ENCODE measurements at places on chromosomes 5 and 9.

DNA sequence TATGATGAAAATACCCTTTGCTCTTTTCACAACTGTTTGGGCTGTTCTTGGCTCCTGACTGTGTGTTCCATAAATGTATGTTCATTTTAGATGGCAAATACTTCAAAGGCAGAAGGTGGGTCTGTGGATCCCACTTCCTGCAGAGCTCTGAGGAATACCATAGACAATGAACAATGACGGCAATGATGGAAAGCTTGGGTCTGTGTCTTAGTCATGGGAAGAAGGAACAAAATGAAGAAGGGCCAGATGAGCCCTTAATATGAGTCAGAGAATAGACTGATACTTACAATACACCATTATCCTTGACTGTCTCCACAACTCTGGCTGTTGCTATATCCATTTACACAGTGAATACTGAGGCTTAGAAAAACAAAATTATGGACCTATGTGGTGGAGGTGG, 126.0 kb downstream of the SLIT3 start:
- DNase-seq = no peak

DNA sequence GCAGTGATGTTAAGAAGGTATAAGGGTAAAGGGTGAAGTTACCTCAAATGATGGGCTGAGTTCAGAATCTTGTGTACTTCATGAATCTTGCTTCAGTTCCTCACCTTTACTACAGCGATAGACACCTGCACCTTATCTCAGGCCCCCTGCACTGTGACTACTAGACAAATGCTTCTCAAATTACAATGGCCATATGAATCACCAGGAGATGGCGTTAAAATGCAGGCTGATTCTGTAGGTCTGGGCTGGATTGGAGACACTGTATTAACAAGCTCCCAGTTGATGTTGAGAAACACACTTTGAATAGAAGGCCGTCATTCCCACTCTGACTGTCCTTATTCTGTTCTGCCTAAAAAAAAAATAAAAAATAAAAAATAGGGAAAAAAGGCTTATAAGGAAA, 29.8 kb downstream of the TARS1 start:
- DNase-seq = peak; percentile 79

- DNase-seq = peak; percentile 50
Observed at GRCh38 chr5:158699298-158699880, 400.3 kb downstream of the EBF1 start.

- DNase-seq = no peak
Observed at GRCh38 chr9:13718539-13718938, 439.0 kb upstream of the MPDZ start.

DNA sequence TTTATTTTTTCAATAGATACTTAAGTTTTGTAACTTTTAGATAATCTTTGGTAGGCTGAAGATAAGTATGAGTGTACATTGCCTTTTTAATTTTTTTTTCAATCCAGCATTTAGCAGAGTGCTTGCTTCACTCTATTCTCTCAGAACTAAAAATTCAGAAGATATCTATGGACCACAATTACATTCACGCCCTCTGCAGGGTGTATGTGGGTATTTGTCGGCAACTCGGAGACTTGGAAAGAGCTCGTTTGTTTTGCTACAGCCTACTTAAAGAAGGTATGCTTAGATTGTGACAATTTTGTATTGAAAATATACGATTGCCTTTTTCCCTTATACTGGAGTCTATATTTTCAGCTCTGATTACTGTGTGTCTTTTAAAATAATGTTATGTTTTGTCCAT, 43.8 kb downstream of the ICE1 start:
- DNase-seq = no peak

DNA sequence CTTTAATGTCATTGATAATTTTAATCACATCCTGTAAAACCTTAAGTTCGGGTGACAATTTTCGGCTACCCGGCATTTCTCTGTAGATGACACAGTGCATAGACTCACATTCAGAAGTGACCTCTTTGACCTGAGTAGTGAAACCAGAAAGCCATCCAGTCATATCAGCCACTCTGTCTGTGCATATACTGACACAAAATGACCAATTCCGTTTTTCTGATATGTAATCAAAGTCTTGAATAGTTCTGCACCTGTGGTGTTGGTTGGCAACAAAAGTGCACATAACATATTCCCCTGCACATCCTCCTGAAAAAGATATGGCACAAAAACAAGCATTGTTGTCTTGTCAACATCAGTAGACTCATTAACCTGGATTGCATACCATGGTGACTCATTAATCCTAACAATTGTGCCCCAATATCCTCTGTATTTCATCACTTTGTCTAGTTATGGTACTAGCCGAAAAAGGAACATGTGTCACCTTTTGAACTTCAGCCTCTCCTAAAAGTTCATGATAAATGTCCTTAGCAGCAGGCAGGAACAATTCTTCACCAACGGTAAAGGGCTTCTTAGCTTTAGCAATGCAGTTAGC, 4.6 kb upstream of the HNRNPA0 start:
- no peak for DNase-seq

- no peak for DNase-seq
Observed at GRCh38 chr9:16575142-16575985, 295.1 kb downstream of the BNC2 start.

DNA sequence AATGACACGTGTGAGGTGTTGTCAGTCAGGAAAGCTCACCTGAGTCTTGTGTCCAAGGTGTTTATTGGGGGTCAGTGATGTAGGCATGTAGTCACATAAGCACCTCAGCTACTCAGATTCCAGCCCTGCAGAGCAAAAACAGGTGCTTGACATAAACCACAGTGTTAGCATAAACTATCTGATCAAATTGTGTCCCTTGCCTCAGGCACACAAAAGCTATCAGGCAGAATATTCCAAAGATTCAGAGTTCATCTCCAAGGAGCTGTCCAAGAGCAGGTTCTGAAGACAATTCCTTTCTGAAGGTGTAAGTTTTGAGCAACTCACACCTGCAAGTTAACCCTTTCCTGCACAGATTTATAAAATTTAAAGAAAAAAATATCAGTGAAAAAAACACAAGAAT, 102.2 kb upstream of the ITGA1 start:
- no peak for DNase-seq

DNA sequence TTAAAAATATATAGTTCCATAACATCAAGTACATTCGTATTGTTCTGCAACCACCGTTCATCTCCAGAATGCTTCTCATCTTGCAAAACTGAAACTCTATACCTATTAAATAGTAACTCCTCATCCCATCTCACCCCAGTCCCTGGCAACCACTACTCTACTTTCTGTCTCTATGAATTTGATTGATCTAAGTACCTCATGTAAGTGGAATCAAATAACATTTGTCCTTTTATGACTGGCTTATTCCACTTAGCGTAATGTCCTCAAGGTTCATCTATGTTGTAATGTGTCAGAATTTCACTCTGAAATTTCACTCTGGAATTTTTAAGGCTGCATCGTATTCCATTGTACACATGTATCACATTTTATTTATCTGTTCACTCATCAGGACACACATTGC, 132.1 kb upstream of the RUSC2 start:
- no peak for DNase-seq

DNA sequence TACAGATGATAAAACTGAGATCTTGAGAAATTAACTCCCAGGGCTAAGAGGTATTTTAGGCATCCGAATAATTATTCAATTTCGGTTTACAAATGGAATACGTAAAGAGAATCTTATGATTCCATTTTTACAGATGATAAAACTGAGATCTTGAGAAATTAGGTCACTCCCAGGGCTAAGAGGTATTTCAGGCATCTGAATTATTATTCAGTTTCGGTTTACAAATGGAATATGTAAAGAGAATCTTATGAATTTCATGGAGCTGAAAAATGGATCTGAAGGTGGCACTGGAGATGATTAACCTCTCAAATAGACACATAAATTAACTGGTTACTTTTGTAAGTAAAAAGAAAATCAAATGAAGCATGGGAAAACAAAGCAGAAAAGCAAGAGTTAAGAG, 44.2 kb downstream of the FGF1 start:
- peak; percentile 30 for DNase-seq

DNA sequence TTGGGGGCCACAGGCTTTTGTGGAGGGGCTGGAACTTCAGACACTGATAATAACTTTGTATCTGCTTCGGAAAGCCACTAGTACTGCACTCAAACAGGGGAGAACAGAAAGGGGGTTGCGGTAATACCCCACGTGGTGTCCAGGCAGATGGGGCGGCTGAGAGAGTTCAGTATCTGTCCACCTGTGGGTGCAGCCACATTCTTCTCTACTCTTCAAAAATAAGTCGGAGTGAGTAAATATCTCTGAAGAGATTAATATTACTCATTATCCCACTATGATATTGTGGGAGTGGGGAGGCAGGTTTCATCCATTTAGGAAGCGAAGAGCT, 102.1 kb upstream of the SSBP2 start:
- DNase-seq = no peak

GRCh38 chr5:18968966-18969365, 1019.0 kb downstream of the CDH18 start:
- no peak for DNase-seq

- DNase-seq = no peak
Observed at GRCh38 chr5:179964015-179964414, 56.3 kb upstream of the TBC1D9B start.

GRCh38 chr5:126355940-126356339, 67.3 kb upstream of the GRAMD2B start:
- no peak for DNase-seq

- DNase-seq = no peak
Observed at GRCh38 chr9:37206121-37206620, 85.8 kb downstream of the ZCCHC7 start.

GRCh38 chr5:83059341-83059740, 17.9 kb downstream of the TMEM167A start:
- DNase-seq = no peak

DNA sequence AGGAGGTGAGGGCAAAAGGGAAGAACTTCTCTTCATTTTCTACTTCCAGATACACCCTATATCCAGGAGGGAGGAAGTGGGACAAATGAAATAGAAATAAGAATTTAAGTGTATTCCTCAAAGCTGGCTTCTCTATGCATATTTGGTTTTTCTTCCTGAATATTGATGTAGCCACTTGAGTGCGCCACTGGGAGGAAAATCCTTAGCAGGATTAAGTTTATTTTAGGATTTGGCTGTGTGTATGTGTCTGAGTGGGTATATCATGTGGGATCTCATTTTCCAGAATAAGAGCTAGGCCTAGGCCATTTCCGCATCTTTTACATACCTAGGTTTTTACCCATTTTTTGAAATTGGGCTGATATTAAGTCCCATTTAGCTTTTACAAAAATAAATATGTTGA, 42.5 kb downstream of the MAP1B start:
- DNase-seq = no peak

GRCh38 chr5:109654455-109654854, 35.3 kb upstream of the MAN2A1 start:
- DNase-seq = no peak

- DNase-seq = peak; percentile 23
Observed at GRCh38 chr9:127873886-127874285, 3.6 kb downstream of the AK1 start.

DNA sequence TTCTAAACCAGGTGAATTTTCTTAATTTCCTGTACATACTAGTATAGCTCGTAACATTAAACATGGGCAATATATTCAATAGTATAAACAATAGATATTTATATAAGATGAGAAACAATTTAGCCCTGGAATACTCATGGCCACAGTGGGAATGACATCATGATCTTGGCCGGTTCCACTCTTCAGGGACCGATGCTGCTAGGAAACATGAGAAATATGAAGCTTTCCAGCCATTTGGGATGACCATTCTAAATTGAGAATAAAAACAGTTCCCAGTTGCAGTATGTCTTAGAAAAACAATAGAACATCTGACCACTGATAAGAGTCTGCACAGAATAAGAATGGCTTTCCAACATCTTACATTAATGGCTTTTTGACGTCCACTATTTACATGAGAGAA, 33.3 kb upstream of the SLCO6A1 start:
- DNase-seq = peak; percentile 56

DNA sequence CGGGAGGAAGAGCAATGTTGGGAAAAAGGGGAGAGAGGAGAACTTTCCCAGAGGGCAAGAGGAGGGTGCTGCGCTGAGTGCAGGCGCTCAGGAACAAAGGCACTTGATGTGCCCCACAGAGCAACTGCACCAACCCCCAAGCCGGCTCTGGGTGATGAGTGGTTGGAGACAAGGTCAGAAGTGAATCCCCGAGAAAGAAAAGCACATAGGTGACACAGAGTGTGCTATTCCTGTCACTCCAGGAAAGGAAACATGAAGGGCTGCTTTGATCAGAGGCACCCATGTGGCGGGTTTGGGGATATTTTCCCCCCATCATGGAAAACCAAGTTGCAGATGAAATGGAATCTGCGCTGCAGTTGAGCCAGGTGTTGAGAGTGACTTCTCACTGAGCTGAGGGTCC, 20.7 kb upstream of the SLC25A48 start:
- no peak for DNase-seq

DNA sequence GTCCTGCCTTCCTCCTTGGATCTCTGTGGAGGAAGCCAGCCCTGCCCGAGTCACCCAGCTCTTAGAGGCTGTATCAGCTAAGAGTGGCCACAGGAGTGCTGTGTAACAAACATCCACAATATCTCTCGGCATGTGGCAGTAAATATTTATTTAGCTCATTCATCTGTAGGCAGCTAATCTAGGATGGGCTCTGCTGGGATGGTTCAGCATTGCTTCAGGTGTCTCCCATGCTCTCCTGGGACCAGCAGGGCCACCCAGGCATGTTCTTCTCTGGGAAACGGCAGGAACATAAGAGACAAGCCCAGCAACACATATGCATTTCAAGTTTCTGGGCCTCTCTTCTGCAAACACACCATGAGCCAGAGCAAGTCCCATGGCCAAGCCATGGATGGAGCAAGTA, 56.1 kb downstream of the HRH2 start:
- DNase-seq = no peak

- peak; percentile 14 for DNase-seq
Observed at GRCh38 chr5:75367401-75367800, 30.4 kb downstream of the HMGCR start.

DNA sequence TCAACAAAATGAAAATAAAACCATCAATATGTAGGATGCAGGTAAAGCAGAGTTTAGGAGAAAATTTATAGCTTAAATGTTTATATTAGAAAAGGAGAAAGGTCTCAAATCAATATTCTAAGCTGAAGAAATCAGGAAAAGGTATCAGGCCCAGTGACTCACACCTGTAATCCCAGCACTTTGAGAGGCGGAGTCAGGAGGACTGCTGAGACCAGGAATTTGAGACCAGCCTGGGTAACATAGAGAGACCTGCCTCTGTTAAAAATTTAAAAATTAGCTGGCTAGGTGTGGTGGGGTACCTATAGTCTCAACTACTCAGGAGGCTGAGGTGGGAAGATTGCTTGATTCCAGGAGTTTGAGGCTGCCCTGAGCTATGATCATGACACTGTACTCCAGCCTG, 32.2 kb downstream of the CCDC69 start:
- no peak for DNase-seq

GRCh38 chr9:120391691-120392090, 188.3 kb downstream of the CDK5RAP2 start:
- DNase-seq = no peak

All from adipocyte (in vitro differentiated cells).